ENCODE measurements at places on chromosomes 5 and 9. TPM values are rescaled to one million over a fixed set of nuclear protein-coding genes. Genes with fewer than 3 reads are reported as not detected.

DNA sequence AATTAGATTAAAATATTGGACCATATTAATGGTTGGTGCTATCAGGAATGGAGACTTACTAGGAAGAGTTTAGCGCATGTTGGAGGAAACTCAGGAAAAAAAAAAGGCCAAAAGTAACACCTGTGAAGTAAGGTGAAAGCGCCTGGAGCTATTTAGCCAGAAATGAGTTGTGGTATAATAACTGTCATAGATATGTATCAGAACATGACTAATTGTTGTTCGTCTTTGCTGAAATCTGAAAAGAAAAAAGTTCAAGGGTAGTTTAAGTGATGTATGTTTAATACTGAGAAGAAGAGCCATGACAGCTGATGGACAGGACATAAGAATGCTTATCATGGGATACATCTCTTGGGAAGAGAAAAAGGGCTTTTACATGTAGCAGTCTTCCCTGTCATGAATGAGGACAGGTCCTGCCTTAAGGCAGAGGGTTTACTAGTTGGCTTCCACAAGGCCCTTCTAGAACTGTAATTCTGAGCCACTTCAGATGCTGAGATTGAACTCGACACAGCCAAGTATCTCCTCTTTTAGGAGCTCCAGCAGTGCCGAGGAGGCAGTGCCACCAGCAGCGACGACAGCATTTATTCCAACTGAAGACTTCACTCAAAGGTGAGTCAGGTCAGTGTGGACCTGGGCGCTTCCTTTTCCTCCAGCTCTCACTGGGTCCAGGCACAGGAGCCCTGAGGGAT is 940 bp upstream of the CAMK4 start:
- H3K36me3 ChIP-seq, result no peaks in the 10 kb centered on the region
- peak overlapping the region; percentile 73 for H3K4me3 ChIP-seq
- no peak for DNase-seq
- H3K4me1 ChIP-seq, result peaks cover 20% of the 10 kb centered on the region
- peaks cover 32% of the 10 kb centered on the region for H3K27me3 ChIP-seq

- H3K4me1 ChIP-seq, result no peaks in the 10 kb centered on the region
- no peaks in the 10 kb centered on the region for H3K36me3 ChIP-seq
- no peaks in the 10 kb centered on the region for H3K27me3 ChIP-seq
- no peak overlapping the region for H3K4me3 ChIP-seq
- H3K27ac ChIP-seq, result no peak overlapping the region
Measured at GRCh38 chr9:116042321-116042720, 111.3 kb upstream of the PAPPA start.

- no peak overlapping the region for H3K4me3 ChIP-seq
- peaks cover 22% of the 10 kb centered on the region for H3K27me3 ChIP-seq
- peaks cover 15% of the 10 kb centered on the region for H3K4me1 ChIP-seq
- DNase-seq, result peak; percentile 50
- H3K36me3 ChIP-seq, result no peaks in the 10 kb centered on the region
Measured at GRCh38 chr9:75866273-75866871, 24.1 kb upstream of the PCSK5 start.

GRCh38 chr9:71647094-71647591 is 121.2 kb downstream of the CEMIP2 start:
- no peaks in the 10 kb centered on the region for H3K27me3 ChIP-seq
- H3K4me3 ChIP-seq, result no peak overlapping the region
- no peak overlapping the region for H3K27ac ChIP-seq
- DNase-seq, result no peak
- H3K4me1 ChIP-seq, result peaks cover 18% of the 10 kb centered on the region
- H3K36me3 ChIP-seq, result no peaks in the 10 kb centered on the region

DNA sequence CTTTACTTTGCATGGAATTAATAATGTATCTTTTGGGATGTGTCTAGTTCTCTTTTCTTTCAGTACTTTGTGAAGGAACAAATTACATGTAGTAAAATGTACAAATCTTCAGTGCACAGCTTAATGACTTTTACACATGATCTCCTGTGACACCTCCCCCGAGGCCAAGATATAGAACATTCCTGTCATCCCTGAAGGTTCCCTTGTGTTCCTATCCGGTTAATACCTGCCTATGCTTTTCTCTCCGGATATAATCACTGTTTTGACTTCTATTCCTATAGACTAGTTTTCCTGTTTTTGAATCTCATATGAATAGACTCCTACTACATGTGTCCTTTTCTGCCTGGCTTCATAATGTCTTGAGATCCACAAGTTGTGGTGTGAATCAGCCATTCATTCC is 21.5 kb downstream of the STC2 start:
- H3K4me1 ChIP-seq, result peaks cover 58% of the 10 kb centered on the region
- DNase-seq, result no peak
- H3K36me3 ChIP-seq, result peaks cover 4% of the 10 kb centered on the region
- H3K27me3 ChIP-seq, result no peaks in the 10 kb centered on the region
- H3K4me3 ChIP-seq, result no peak overlapping the region

GRCh38 chr5:160242145-160242544 is 12.8 kb downstream of the FABP6 start:
- peaks cover 4% of the 10 kb centered on the region for H3K4me1 ChIP-seq
- DNase-seq, result no peak
- no peaks in the 10 kb centered on the region for H3K36me3 ChIP-seq
- no peak overlapping the region for H3K4me3 ChIP-seq

DNA sequence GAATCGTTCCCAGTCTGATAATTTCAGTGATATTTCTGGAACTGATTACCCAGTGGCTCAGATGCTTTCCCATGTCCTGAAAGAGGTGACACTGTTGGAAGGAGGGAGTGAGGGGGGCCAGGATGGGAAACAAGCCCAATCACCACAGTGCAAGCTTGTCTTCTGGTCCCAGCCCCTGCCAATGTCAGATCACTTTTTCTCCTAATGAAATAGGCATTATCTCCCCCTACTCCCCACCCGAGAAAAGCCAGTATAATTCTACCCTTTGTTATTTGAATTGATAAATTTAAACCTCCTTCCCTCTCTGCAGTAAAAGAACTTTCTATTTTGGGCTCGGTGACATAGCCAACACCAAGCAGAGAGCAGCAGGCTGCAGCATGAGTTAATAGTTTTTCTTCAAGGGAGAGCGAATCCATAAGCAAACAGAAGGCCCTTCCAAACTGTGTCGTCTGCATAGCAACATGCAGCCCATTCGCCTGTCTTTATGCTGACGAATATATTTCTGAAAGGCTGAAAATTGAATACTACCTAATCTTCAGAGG is 14.6 kb upstream of the PPP2CA start:
- H3K36me3 ChIP-seq, result no peaks in the 10 kb centered on the region
- no peaks in the 10 kb centered on the region for H3K27me3 ChIP-seq
- peaks cover 27% of the 10 kb centered on the region for H3K4me1 ChIP-seq
- no peak for DNase-seq
- H3K27ac ChIP-seq, result peak overlapping the region; percentile 88
- peak overlapping the region; percentile 6 for H3K4me3 ChIP-seq

DNA sequence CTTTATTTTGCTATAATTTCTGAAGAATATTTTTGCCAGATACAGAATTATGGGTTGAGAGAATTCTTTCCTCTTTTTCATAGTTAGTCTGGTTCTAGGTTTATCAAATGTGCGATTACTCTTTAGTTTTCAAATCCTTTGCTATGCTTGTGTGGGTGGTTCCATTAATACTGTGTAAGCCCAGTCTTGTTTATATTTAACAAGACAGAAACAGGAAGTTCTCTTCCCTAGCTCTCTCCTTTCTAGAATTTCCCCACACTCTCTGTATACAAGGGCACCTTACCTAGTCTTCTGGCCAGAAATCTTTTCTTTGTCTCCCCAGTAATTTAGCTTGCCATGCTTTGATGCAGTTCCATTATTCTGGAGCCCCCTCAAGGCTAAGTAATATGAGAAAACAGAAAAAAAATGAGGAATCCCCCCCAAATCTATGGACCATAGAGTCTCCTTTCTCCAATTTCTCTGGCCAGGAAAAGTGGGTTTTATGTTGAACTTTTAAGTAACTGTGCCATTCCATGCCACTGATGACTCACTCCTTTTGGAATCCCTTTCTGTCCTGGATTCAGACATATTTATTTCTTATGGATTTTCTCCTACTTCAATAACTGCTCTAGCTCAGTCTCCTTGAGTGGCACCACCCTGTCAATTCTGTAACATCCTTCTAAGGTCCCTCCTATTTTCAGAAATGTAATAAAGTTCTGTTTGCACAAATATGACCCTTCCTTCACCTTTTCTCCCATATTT is 1714.1 kb downstream of the EFNA5 start:
- no peaks in the 10 kb centered on the region for H3K27me3 ChIP-seq
- DNase-seq, result no peak
- peaks cover 4% of the 10 kb centered on the region for H3K4me1 ChIP-seq
- no peaks in the 10 kb centered on the region for H3K36me3 ChIP-seq
- H3K4me3 ChIP-seq, result no peak overlapping the region
- H3K27ac ChIP-seq, result no peak overlapping the region

GRCh38 chr5:72464071-72464470 is 43.1 kb downstream of the ZNF366 start:
- peaks cover 10% of the 10 kb centered on the region for H3K4me1 ChIP-seq
- DNase-seq, result no peak
- H3K36me3 ChIP-seq, result no peaks in the 10 kb centered on the region
- no peaks in the 10 kb centered on the region for H3K27me3 ChIP-seq
- no peak overlapping the region for H3K27ac ChIP-seq

GRCh38 chr5:127038550-127038949 is 8.2 kb upstream of the MARCHF3 start:
- no peaks in the 10 kb centered on the region for H3K4me1 ChIP-seq
- H3K27me3 ChIP-seq, result peaks cover 35% of the 10 kb centered on the region
- no peak overlapping the region for H3K4me3 ChIP-seq
- no peak for DNase-seq
- no peaks in the 10 kb centered on the region for H3K36me3 ChIP-seq

GRCh38 chr9:135147938-135148337 is 60.5 kb downstream of the OLFM1 start:
- no peak overlapping the region for H3K27ac ChIP-seq
- H3K36me3 ChIP-seq, result no peaks in the 10 kb centered on the region
- no peak for DNase-seq
- no peak overlapping the region for H3K4me3 ChIP-seq
- peaks cover 39% of the 10 kb centered on the region for H3K27me3 ChIP-seq

GRCh38 chr9:109908459-109909390 is 128.7 kb downstream of the PALM2AKAP2 start:
- no peak for DNase-seq
- no peak overlapping the region for H3K4me3 ChIP-seq

- DNase-seq, result no peak
- no peaks in the 10 kb centered on the region for H3K36me3 ChIP-seq
- H3K4me1 ChIP-seq, result no peaks in the 10 kb centered on the region
- H3K27me3 ChIP-seq, result no peaks in the 10 kb centered on the region
- H3K27ac ChIP-seq, result no peak overlapping the region
Measured at GRCh38 chr5:126251024-126251423, 172.2 kb upstream of the GRAMD2B start.

DNA sequence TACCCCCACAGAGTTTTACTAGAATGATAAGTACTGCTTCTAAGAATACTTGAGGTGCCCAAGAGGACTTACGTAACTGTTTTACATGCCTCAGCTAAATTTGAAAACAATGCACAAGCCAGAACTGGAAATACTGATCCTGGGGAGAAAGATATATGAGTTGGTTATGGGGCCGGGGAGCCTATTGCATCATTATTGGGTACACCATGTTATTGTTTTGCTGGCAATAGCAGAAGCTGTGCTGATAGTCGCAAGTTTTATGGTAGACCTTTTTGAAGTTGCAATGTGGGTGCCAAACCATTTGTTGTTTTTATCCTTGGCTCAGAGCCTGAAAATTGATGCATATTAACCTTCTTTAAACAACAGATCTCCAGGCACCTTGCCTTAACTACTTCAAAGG is 108.4 kb upstream of the DHFR start:
- H3K4me1 ChIP-seq, result no peaks in the 10 kb centered on the region
- H3K4me3 ChIP-seq, result no peak overlapping the region
- H3K27me3 ChIP-seq, result no peaks in the 10 kb centered on the region

PPP2R2B gene
- total RNA-seq, result 19.7 TPM

CNTFR gene
- 28.9 TPM for total RNA-seq

SLC45A2 gene
- 0.45 TPM for total RNA-seq

PCDHGA9 gene
- 2.1 TPM for total RNA-seq

FGF1 gene
- not detected for total RNA-seq

CDX1 gene
- total RNA-seq, result 0.68 TPM

NUTM2G gene
- not detected for total RNA-seq

SLC27A6 gene
- total RNA-seq, result 28.4 TPM

PPIC gene
- 44.8 TPM for total RNA-seq
